CD4-positive, alpha-beta T cell treated with Interleukin-6 for 4 hours (primary cell): ENCODE measurements at places on chromosomes 12 and 14.

GRCh38 chr12:43766291-43766690 lies 7.5 kb downstream of the IRAK4 start:
- DNase-seq: no peak

GRCh38 chr14:92153581-92153980 lies 31.8 kb downstream of the CPSF2 start:
- no peak for DNase-seq

- DNase-seq: peak; percentile 49
These were observed 21.8 kb downstream of the VDR start for GRCh38 chr12:47882781-47883546.

- DNase-seq: no peak
These were observed 33.0 kb downstream of the MPHOSPH9 start for GRCh38 chr12:123199936-123200335.

GRCh38 chr14:99280066-99280731 lies 8.2 kb upstream of the BCL11B start:
- DNase-seq: no peak

GRCh38 chr12:82047446-82047845 lies 288.3 kb upstream of the PPFIA2 start:
- no peak for DNase-seq

DNA sequence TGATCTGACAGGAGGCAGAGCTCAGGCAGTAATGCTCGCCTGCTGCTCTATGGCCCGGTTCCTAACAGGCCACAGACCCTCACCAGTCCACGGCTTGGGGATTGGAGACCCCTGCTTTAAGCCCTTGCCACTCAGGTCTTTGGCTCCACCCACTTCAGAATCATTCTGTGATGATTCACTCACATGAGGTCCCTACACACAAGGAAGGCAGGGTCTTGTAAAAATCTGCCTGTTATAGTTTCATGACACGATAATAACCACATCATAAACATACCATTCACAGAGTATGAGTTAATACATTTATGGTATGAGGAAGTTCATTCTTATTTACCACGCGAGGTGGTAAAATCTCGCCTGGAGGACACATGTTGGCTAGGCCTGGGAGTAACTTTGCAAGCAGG lies 29.0 kb upstream of the MAX start:
- no peak for DNase-seq

DNA sequence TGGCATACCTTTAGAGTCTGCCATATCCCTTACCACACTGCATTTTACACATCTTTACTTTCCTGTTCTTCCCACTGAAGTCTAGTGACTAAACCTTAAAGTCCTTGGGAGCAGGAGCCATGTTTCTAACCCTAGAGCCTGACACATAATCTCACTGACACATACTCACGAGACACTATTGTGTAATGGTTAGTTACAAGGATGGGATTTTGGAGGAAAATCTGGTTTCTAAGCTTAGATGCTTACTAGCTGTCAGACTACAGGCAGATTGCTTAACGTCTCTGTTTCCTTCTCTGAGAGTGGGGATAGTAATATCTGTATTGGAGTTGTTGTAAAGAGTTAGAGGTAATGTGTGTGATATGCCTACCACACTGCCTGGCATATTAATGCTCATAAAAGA lies 6.2 kb upstream of the DYRK4 start:
- no peak for DNase-seq

- no peak for DNase-seq
These were observed 231.4 kb upstream of the DDHD1 start for GRCh38 chr14:53384536-53384935.

DNA sequence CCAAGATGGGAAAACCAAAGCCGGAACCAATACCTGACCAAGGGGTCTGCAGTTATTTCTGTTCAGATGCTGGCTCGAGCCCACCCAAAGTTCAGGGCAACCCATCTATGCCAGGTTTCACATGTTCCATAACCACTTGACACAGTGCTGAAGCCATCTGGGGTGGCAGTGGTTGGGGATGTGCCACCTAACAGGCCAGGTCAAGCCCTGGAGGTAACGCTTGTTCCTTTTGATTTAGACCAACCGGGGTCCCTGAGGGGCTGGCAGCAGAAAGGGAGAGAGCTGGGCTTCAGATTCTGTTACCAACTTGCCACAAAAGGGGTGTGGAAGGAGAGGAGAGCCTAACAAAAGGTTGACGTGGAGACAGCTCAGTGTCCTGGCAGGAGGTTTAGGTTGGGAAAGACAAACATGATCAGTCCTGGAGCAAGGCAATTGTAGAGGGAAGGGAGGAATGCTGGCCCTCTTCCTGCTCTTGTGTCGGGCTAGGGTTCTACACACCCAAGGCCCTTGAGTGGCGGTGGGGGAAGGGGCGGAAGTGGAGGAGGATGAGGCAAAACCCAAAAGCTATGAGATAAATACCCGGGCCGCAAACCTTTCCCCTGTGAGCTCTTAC lies 31.9 kb downstream of the CACNA2D4 start:
- no peak for DNase-seq

DNA sequence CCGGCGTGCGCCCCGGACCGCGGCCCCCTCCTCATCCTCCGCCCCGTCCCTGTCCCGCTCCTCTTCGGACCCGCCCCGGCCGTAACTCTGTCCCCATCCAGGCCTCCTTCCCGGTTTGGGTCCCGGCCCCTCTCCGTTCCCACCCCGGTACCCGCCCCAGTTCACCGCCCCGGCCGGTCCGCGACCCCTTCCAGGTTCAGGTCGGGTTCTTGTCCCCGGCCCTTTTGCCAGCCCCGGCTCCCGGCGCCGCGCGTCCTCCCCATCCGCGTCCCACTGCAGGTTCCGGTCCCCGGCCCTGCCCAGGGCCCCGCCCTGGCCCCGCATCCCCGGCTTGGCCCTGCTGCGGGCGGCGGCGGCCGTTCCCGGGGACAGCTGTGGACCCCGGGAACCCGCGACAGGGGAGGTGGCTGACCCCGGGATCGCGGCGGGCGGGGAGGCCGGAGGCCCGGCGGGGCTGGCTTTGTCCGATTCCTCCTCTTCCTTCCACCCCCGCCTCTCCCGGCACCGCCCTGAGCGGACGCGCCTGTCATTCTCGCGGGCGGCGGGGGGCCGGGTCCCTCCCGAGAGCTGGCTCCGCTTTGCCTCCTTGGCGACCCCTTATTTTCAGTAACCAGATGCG lies 601 bp downstream of the KLC1 start:
- peak; percentile 47 for DNase-seq

DNA sequence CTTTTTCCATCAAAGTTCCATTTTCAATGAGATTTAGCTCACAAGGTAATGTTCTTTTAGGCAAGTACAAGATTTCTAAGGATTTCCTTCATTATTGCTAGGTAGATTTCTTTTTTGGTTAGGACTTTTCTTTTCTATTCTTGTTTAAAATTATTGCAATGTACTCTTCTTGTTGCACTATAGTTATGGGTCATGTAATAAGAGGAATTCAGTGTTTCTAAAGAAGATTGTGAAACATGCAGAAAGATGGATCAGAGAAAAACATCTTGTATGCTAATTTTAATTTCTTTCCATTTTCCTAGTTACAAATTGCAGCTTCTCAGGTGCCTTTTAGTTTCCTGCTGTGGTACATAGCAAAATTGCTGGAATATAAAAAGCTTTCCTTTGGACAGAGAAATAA lies 56.1 kb downstream of the BTG1 start:
- DNase-seq: no peak

GRCh38 chr12:79020106-79020505 lies 155.5 kb downstream of the SYT1 start:
- DNase-seq: no peak

DNA sequence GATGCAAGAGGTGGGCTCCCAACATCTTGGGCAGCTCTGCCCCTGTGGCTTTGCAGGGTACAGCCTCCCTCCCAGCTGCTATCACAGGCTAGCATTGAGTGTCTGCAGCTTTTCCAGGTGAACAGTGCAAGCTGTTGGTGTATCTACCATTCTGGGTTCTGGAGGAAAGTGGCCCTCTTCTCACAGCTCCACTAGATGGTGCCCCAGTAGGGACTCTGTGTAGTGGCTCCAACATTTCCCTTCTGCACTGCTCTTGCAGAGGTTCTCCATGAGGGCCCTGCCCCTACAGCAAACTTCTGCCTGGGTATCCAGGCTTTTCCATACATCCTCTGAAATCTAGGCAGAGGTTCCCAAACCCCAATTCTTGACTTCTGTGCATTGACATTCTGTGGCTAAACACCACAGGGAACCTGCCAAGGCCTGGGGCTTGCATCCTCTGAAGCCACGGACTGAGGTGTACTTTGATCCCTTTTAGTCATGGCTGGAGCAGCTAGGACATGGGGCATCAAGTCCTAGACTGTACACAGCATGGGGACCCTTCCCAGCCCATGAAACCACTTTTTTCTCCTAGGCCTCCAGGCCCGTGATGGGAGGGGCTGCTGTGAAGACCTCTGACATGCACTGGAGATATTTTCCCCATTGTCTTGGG lies 24.0 kb upstream of the SLC38A1 start:
- no peak for DNase-seq

GRCh38 chr14:104436741-104437701 lies 142.5 kb upstream of the C14orf180 start:
- DNase-seq: no peak

- DNase-seq: peak; percentile 55
These were observed 241.0 kb upstream of the ATP2B1 start for GRCh38 chr12:89949457-89950195.

GRCh38 chr12:62044450-62045135 lies 215.6 kb upstream of the USP15 start:
- no peak for DNase-seq

DNA sequence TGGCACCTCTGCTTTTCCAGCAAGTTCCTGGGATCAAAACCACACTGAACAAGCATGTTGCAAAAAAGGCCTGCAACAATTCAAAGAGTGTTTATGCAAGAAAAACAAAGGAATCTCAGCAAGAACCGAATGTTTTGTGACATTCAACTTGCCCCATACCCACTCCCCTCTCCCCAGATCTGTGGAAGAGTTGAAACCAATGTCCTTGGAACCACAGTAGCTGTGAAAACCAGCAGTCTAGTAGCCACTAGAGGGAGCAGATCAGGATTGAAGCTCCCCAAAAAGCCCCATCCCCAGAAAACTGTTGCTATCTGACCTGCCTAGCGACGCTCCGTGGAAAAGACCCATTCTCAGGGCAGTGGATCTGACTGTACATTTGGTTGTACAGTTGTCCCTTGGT lies 27.1 kb downstream of the PRKAB1 start:
- no peak for DNase-seq

- DNase-seq: no peak
These were observed 153.1 kb downstream of the TMEM117 start for GRCh38 chr12:43988838-43989560.

GRCh38 chr14:39364509-39364908 lies 67.7 kb downstream of the FBXO33 start:
- no peak for DNase-seq
